CD8-positive, alpha-beta memory T cell (primary cell): ENCODE measurements at places on chromosomes 6 and 20. TPM values are rescaled to one million over a fixed set of nuclear protein-coding genes. Genes with fewer than 3 reads are reported as not detected.

Gene BNIP5
- polyA plus RNA-seq, result not detected

Gene GSTA2
- polyA plus RNA-seq, result not detected

Gene MCCD1
- not detected for polyA plus RNA-seq

Gene HDGFL1
- not detected for polyA plus RNA-seq

Gene RBBP8NL
- not detected for polyA plus RNA-seq

Gene PRDM13
- polyA plus RNA-seq, result 0.14 TPM

GRCh38 chr20:44651434-44651683 lies 140 bp downstream of the ADA start:
- H3K4me1 ChIP-seq, result peaks cover 55% of the 10 kb centered on the region
- peak overlapping the region; percentile 85 for H3K4me3 ChIP-seq
- no peaks in the 10 kb centered on the region for H3K27me3 ChIP-seq
- no peak for DNase-seq

- DNase-seq, result no peak
- H3K4me3 ChIP-seq, result no peak overlapping the region
- no peaks in the 10 kb centered on the region for H3K4me1 ChIP-seq
- H3K36me3 ChIP-seq, result no peaks in the 10 kb centered on the region
- no peak overlapping the region for H3K27ac ChIP-seq
- H3K27me3 ChIP-seq, result no peaks in the 10 kb centered on the region
Measured at GRCh38 chr6:117531346-117531745, 48.9 kb downstream of the DCBLD1 start.

DNA sequence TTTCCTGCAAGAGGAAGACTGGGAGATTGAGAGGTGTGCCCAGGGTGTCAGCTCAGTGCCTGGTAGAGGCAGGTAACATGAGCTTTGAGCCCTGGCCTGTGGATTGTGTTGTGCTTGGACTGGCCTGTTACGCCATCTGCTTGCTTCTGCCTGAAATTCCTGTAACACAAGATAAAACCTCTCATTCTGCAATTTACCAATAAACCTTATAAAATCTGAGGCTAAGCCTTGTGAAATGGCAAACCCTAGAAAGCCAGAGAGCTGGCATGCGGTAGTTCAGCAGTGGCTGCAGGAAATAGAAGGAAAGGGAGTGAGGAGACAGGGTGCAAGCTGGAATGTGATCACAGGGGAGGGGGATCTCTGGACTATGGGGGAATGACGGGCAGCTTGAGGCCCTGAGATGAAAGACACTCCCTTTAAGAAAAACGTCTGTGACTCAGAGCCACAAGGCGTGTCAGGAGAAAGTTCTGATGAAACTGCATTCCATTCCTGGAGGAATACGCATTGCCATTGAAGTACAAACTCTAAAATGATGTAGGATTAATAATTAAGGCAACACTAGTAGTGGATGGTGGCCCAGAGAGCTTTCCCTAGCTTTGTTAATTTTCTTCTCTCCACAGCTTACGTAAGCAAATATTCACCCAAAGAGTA lies 26.3 kb upstream of the TFAP2A start:
- no peak overlapping the region for H3K4me3 ChIP-seq
- no peaks in the 10 kb centered on the region for H3K27me3 ChIP-seq
- no peaks in the 10 kb centered on the region for H3K36me3 ChIP-seq
- no peak overlapping the region for H3K27ac ChIP-seq

DNA sequence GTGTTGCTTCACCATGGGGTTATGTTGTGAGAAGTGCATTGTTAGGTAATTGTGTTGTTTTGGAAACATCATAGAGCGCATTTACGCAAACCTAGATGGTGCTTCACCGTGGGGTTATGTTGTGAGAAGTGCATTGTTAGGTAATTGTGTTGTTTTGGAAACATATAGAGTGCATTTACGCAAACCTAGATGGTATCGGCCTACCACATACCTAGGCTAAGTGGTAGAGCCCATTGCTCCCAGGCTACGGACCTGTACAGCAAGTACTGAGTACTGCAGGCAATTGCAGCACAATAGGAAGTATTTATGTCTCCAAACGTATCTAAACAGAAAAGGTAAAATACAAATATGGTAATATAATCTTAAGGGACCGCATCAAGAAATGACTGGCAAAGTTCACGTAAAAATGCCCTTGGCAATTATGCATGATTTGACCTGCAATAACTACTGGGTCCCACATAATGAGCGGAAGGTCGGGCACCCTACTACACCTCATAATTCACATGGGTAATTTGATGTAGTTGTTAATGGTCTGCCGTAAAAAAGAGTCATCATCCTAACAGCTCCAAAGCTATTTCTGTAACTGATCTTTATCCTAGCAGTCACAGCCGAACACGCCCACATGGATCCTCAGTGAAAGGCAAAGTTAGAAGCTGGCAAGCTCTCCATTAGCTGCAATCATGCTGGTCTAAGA lies 76.0 kb downstream of the RSPH3 start:
- no peaks in the 10 kb centered on the region for H3K27me3 ChIP-seq
- no peaks in the 10 kb centered on the region for H3K4me1 ChIP-seq
- H3K27ac ChIP-seq, result no peak overlapping the region
- DNase-seq, result no peak
- no peaks in the 10 kb centered on the region for H3K36me3 ChIP-seq
- no peak overlapping the region for H3K4me3 ChIP-seq

DNA sequence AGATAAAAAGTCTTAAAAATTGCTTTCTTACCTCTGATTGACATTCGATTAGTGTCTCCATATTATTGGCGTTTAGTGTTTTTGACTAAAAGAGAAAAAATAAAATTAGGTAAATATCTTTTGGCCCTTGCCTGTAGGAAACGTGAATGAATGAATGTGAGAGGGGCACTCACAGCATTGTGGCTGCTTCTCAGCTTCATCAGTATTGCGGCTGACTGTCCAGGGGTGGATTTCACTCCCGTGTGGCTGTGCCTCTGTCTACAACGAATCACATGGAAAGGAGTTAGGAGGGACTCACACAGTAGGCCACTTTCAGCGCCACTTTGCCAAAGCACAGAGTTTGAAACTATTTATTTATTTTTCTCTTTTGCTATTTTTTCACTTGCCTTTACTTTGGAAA lies 844 bp downstream of the TAGAP start:
- no peaks in the 10 kb centered on the region for H3K27me3 ChIP-seq
- DNase-seq, result no peak
- H3K4me1 ChIP-seq, result peaks cover 54% of the 10 kb centered on the region
- peak overlapping the region; percentile 95 for H3K27ac ChIP-seq
- peaks cover 40% of the 10 kb centered on the region for H3K36me3 ChIP-seq

DNA sequence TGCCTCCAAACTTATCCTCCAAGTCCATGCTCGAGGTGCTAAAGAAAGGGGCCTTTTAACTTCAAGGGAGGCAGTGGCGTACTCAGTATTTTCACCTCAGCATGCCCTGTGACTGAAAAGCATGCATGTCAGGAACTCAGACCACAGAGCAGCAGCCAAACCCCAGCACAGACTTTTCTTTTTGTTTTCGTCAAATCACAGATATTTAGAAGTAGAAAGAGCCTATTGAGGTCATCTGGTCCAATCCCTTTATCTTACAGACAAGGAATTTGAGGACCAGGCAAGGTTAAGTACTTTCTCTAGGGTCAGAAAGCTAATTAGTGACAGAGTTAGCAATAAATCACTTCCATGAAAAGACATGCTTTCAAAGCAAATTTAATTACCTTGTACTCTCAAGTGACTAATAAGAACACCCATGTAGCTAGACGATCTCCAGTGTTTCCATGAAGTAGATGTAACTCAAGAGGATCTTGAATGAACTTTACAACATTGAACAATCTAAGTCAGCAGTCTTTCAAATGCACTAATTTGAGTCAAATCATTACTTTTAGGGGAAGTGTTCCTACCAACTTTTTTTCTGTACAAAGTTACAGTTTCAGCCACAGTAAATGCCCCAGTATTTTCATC lies 35.9 kb downstream of the MOXD1 start:
- no peaks in the 10 kb centered on the region for H3K27me3 ChIP-seq
- H3K27ac ChIP-seq, result no peak overlapping the region
- H3K4me1 ChIP-seq, result no peaks in the 10 kb centered on the region
- H3K4me3 ChIP-seq, result no peak overlapping the region
- DNase-seq, result no peak

DNA sequence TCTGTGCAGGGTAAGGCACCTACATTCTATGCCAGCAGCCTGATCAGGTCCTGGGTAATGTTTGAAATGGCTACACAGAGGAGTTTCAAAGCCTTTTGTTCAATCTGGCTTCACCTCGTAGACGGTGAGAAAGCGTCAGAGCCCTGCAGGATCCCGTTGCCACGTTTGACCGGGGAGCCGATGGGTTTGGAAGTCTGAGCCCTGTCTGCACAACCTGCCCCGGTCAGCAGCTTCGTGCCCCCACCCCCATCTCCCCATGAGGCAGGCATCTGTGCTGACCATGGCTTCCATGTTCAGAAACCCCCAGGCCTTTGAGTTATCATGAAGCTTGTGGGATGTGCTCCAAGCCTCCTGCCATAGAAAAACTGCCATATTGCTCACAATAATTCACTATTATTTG lies 63.9 kb downstream of the PTPN1 start:
- no peak overlapping the region for H3K4me3 ChIP-seq
- peaks cover 60% of the 10 kb centered on the region for H3K36me3 ChIP-seq
- H3K4me1 ChIP-seq, result peaks cover 27% of the 10 kb centered on the region
- DNase-seq, result no peak

DNA sequence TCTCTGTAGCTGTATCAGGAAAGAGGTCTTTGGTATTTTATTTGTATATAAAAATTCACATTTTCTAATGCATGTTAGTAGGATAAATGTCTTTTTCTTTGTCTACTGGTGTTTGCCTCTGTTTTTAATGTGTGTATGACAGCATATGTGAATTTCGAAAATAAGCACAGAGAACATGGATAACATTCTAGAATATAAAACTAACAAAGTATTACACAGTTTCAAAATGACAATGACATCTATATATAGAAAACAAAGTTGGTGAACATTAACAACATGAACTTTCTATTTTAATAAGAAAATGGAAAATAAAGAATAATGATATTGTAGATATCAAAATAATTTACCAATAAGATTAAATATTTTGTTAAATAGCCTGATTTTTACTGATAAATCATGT lies 608.0 kb downstream of the COL12A1 start:
- no peaks in the 10 kb centered on the region for H3K4me1 ChIP-seq
- H3K27me3 ChIP-seq, result no peaks in the 10 kb centered on the region

GRCh38 chr6:36268478-36269275 lies 1.2 kb upstream of the PNPLA1 start:
- no peaks in the 10 kb centered on the region for H3K4me1 ChIP-seq
- peaks cover 7% of the 10 kb centered on the region for H3K27me3 ChIP-seq
- H3K27ac ChIP-seq, result no peak overlapping the region
- no peak overlapping the region for H3K4me3 ChIP-seq
- no peaks in the 10 kb centered on the region for H3K36me3 ChIP-seq

DNA sequence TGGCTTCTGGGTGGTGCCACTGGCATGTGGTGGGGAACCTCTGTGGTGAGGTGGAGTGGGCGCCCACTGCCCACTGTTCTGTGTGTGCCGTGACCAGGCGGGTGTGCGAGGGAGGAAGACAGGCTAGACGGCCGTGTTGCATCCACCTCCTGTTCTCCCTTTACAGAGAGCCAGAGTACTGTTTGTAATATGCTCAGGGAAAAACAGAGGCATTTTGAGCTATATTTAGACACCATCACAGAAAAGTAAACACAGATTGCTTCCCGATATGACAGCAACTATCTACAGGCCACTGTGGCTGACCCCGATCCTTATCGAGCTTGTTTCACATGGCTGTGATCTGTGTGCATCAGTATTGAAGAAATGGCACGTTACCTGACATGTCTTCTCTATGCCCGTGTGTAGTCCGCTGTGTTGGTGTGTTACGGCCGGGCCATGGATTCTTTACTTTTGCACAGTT lies 45.6 kb downstream of the ARID1B start:
- no peak overlapping the region for H3K27ac ChIP-seq
- no peaks in the 10 kb centered on the region for H3K36me3 ChIP-seq
- H3K4me1 ChIP-seq, result peaks cover 55% of the 10 kb centered on the region
- DNase-seq, result no peak
- H3K27me3 ChIP-seq, result no peaks in the 10 kb centered on the region
- no peak overlapping the region for H3K4me3 ChIP-seq

DNA sequence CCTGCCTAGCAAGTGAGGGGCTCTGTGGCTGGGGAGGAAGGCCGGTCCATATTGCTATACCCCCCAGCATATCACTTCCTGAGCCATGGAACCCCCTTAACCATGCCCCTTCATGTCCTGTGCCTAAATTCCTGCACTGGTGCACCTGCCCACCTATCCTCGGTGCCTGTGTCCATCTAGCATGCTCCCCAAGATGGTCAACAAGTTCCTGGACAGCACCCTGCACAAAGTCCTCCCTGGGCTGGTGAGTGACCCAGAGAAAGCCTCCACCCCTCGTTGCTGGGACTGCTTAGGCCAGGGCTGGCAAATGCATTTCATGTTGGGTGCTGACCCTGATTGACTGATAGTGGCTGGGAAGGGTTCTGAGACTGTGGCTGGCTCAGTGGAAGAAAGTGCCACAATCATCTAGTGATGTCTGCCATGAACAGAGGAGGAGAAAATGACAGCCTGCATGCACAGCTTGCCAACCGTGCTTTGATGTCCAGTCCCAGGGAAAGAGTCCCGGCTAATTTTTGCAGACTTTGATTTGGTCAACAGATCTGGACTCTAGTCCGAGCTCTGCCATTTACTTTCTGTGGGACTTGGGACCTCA lies 3.5 kb downstream of the BPIFB6 start:
- DNase-seq, result no peak
- no peaks in the 10 kb centered on the region for H3K4me1 ChIP-seq
- H3K36me3 ChIP-seq, result no peaks in the 10 kb centered on the region
- H3K27me3 ChIP-seq, result no peaks in the 10 kb centered on the region

GRCh38 chr20:32664678-32665159 lies 9.0 kb downstream of the C20orf203 start:
- peak overlapping the region; percentile 61 for H3K27ac ChIP-seq
- no peaks in the 10 kb centered on the region for H3K4me1 ChIP-seq
- no peak for DNase-seq
- no peaks in the 10 kb centered on the region for H3K27me3 ChIP-seq

DNA sequence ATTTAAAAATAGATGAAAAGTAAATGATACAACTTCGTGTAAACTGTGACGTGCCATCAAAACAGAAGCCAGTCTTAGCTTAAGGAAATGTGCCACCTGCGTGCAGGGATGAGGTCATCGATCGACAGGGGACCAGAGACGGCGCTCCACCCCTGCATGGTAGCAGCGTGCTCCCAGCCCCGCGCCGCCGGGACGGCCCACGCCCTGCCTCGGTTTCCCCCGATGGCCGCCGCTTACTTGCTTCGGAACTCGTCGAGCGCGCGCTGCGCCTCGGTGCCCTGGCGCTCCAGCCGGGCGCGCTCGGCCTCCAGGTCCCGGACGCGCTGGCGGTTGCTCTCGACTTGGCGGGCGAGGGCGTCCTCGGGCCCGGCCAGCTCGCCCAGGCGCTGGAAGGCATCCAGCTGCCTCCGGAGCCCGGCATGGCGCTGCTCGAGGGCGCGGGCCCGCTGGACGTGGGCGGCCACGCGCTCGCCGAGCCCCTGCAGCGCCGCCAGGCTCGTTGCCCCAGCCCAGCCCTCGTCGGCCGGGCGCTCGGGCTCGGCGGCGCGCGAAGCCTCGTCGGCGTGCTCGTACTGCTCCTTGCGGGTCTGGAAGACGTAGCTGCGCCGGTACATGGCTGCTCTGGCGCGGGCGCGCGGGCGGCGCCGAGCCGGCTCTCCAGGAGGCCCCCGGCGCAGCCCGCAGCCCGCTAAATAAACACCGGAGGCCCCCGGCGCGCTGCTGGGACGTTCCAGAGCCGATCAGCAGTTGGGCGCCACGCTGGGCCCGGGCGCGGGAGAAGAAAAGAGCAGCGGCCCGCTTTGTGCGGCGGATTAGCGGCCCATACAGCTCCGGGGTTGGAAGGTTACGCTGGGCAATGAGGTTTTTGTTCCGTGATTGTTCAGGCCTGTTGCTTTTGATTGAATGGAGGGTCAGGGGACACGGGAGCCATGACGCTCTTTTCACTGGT lies at the start of gene BFSP1:
TSS of gene BFSP1 (minus strand) at position 664 of the 949 bp plus-strand sequence. CDS start at position 614, 50 bp downstream.
- H3K27ac ChIP-seq, result peak within 1 kb of the TSS; percentile 38
- H3K27me3 ChIP-seq, result no peaks in the 10 kb centered on the region
- no peaks in the 10 kb centered on the region for H3K36me3 ChIP-seq
- peak within 1 kb of the TSS; percentile 47 for H3K4me3 ChIP-seq
- DNase-seq, result peak; percentile 31
- peaks cover 4% of the 10 kb centered on the region for H3K4me1 ChIP-seq
